Panc1 (cell line): ENCODE measurements at places on chromosomes 11 and 22. TPM values are rescaled to one million over a fixed set of nuclear protein-coding genes. Genes with fewer than 3 reads are reported as not detected.

DNA sequence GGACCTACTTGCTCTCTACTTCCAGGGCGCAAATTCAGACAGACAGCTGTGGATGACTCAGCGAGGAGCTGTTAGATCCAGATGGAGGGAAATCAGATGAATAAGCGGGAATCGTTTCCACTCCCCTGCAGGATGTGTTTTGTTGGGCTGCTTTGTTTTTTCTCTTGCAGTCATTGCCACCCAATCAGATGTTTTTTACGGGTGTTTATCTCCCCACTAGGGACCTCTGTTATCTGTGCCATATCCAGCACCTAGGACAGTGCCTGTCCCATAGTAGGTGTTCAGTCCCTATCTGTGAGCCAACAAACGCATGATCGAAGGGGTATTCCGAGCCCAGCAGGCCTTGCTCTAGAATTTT, 51.1 kb upstream of the PARVG start:
- DNase-seq = no peak

Gene PDGFB
- total RNA-seq = 78.0 TPM

DNA sequence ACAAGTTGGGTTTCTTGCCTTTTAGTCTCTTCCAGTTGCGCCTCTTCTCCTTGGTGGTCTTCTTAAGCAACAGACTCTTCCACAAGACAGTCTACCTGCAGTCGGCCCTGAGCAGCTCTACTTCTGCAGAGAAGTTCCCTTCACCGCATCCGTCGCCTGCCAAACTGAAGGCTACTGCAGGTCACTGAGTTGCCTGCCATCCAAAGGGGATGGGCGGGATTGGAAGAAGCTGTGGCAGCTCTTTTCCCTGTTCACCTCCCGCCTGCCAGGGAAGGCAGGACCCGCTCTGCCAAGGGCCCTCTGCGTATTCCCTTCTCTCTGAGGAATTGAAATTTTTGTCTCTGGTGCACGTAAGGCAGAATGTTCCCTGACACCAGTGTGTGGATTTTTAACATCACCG, 9.2 kb upstream of the STT3A start:
- no peak for DNase-seq

DNA sequence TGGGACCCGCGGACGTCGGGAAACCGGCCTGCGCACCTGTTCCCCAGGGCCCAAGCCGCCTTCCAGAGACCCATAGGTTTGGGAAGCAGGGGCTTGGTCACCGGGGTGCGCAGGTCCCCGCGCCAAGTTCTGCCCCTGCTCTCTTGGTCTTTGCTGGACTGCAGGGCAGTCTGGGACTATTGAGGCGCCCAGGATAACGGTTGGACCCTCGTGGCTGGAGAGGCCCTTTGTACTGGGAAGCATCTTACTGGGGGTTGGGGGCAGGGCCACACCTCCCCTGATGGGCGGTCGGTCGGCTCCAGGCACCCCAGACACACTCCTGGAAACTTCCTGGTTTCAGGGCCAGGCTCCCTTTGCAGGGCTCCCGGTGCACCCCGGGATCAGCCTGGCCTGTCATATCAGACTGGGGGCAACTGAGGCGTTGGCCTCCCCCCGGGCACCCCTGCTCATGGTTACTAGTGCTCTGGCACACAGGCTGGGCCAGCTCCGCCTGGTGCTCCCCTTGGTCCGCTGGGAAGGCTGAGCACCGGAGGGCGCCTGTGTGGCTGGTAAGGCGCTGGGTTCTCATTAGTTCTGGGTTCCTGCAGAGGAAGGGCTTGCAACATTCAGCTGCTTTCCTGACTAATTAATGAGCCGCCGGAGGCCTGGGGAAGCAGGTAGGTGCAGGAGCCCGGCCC, 1250.5 kb downstream of the BRD1 start:
- no peak for DNase-seq

Gene PACSIN3
- 45.3 TPM for total RNA-seq

- no peak for DNase-seq
These were observed 5.6 kb upstream of the GTSE1 start for GRCh38 chr22:46290843-46291785.

DNA sequence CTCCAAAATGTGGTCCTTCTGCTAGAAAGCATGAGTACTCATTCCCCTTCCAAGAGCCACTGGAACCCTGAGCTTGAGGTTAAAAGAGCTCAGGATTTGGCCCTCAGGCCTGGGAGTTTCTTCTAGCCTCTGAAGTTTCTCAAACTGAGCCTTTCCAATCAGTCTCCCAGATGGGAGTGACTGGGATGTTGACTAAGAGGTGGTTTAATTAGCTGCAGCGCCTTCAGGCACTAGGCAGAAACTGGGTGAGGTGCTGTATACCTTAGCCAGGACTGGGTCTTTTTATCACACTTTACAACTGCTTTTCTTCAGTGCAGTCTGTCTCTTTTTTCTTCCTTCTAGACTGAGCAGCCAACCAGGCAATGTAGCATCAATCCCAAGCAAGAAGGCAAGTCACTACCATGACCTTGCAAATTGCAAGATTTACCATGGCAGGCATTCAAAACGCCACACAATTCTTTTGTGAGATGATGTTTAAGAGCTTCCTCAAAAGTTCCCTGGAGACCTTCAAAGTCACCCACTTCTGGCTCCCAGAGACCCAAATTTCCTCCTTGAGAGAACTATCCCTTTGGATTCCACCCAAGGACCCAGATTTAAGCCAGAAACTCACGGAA, 93.0 kb downstream of the SLC1A2 start:
- no peak for DNase-seq

DNA sequence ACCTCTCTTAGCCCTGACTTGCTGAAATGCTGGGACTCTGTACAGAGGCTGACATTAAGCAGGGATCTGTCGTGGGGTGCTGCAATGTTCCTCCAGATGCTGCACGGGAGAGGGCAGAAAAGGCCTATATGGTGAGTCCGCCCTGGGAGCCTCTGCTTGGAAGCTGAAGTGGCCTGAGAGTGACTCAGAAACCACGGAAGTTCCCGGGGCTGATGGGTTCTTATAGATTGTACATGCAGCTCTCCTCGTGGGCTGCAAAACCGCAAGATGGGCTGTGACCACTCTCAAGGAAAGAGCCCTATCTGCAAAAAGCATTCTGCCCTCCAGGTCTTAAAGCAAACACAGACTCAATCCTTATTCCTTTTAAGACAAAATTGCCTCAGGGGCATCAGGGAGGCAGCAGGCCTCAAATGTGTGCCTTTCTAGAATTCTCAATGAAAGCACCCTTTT, 5.8 kb upstream of the SLC43A3 start:
- no peak for DNase-seq

- no peak for DNase-seq
These were observed 588 bp upstream of the FAT3 start for GRCh38 chr11:92224054-92224406.

GRCh38 chr11:65887723-65888162, 528 bp downstream of the FIBP start:
- DNase-seq = no peak

Gene SMIM35
- not detected for total RNA-seq

- DNase-seq = peak; percentile 62
These were observed 21.7 kb downstream of the TENM4 start for GRCh38 chr11:79419120-79419519.

Gene RPS3
- 2,945 TPM for total RNA-seq

Gene OR5A1
- not detected for total RNA-seq

Gene DNAJC24
- total RNA-seq = 15.7 TPM

Gene OR5B17
- total RNA-seq = not detected

- DNase-seq = no peak
These were observed 1389.8 kb downstream of the TBC1D22A start for GRCh38 chr22:48152164-48152775.
